Stimulated activated CD4-positive, alpha-beta T cell treated with anti-CD3 and anti-CD28 coated beads, TNF-alpha, amount 100 ng/mL, for 4 hours (primary cell): ENCODE measurements at places on chromosomes 5 and 9.

DNA sequence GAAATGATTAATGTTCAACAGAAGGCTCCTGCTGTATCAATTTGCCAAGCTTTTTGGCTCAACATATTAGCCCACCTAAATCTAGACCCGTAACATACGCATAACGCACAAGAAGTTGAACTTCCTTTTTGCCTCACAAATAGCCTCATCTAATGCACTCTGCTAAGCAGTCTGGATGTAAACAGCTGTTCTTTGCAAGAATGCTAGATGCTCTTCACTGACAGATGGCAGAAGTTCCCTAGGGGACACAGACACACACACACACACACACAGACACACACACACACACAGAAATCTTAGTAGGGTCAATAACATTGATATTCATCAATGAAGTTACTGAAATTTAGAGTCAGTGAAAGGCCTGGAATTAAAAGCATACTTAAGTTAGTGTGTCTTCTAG, 13.2 kb upstream of the PCA3 start:
- no peak for DNase-seq

GRCh38 chr9:79588488-79589223, 16.9 kb downstream of the TLE4 start:
- DNase-seq = no peak

GRCh38 chr5:22908129-22908528, 55.0 kb upstream of the CDH12 start:
- DNase-seq = no peak

- no peak for DNase-seq
Observed at GRCh38 chr5:107809201-107810034, 138.7 kb upstream of the EFNA5 start.

DNA sequence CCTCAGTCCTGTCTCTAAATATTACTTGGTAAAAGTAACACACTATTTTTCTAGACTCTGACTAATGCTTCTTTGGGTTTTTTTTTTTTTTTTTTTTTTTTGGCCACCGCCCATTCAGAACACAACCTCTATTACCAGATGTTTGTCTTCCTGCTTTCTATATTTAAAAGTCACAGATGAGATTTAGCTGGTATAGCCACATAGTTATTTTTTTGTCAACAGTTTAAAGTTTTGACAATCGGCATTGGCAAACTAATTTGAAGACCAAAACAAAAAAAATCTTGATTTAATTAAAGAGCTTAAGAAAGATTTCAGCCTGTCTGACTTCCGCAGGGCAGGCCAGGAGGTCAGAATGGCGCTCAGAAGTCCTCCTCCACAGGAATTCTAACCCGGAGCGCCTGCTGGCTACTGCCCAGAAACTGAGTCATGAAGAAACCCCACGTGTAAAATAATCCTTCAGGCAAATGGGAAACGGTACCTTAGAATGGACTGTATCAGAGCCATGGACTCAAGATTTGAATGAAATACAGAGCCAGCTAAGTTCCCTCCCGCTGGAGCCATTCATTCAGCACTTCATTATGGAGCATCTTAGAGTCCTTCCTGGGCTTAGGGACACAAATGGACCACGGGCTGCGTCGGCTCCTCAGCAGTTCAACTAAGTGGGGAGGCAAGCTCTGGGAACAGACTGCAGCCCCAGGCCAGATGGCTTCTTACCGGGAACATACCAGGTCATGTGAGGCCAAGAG, 55.6 kb downstream of the PTPDC1 start:
- no peak for DNase-seq

DNA sequence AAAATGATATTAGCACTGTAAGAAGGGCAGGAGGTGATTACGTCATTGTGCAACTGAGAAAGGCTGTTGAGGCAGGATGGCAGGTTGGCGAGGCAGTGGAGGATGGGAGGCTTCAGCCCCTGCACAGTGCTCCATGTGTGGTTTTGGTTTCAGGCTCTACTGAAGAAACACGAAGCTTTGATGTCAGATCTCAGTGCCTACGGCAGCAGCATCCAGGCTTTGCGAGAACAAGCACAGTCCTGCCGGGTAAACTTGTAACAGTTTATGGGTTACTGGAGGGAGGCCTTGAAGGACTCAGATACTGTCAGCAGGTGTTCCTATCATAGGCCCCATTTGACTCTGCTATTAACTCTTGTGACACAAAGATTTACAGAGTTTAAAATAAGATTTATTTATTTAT, 35.1 kb downstream of the SPTAN1 start:
- no peak for DNase-seq

- no peak for DNase-seq
Observed at GRCh38 chr5:150309101-150309885, 6.6 kb upstream of the ARSI start.

- no peak for DNase-seq
Observed at GRCh38 chr9:123267481-123268198, 746 bp downstream of the STRBP start.

DNA sequence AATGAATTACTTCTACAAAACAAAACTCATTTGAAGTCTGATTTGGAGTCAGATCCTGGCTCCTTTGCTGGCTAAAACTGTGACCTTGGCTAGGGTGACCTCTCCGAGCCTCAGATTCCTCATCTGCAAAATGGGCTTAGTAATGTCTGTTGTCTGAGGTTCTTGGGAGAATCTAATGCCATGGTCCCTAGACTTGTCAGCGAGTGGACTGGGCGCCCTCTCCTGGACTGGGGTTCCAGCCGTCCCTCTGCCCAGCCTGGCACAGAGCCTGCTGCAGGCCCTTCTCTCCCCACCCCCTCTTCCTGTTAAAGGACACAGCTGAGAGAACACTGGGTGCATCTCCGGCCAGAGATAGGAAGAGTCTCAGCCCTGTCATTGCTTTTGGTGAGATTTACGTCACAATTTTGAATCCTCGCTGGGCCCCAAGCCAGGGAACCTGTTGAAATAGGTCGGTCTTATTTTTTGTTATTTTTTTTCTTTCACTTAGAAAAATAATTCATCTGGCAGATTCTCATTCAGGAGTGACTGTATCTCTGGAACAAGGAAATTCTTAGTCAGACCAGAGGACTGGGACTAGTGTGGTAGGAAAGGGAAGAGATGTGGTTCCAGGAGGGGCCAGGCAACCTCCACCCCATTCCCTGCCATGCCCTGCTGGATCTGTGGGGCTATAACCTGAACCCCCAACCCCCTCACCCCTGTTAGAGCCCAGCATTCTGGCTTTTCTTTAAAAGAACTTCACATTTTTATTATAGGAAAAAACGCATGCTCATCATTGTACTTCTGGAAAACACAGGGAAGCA, 48.2 kb upstream of the RPL26L1 start:
- no peak for DNase-seq

GRCh38 chr9:32677931-32678330, 42.5 kb upstream of the TAF1L start:
- DNase-seq = no peak

DNA sequence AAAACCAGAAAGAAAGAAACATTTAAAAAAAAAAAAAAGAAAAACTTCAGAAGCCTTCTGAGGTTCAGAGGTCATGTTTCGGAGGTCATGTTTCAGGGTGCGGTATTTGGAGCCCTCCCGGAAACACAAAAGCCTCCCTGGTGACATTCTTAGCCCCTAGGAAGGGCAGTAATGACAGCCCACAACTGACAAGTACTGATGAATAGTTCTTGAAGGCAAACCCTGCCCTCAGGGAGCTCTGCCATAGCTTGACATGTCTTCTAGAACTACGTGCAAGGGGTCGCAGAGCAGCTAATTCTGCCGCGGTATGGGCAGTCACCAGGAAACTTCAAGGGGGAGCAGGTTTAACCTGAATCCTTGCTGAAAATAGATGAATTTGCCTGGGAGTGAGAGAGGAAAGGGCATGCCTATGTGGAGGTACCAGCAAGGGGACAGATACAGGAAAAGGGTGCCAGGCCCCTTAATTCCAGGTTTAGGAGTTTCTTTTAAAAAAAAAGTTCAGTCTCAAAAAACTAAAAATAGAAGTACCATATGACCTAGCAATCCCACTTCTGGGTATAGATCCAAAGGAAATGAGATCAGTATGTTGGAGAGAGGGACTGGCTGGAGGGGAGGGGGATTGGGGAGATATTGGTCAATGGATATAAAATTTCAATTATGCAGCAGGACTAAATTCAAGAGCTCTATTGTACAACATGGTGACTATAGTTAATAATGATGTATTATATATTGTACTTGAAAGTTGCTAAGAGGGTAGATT, 98.4 kb downstream of the C9orf152 start:
- DNase-seq = no peak

DNA sequence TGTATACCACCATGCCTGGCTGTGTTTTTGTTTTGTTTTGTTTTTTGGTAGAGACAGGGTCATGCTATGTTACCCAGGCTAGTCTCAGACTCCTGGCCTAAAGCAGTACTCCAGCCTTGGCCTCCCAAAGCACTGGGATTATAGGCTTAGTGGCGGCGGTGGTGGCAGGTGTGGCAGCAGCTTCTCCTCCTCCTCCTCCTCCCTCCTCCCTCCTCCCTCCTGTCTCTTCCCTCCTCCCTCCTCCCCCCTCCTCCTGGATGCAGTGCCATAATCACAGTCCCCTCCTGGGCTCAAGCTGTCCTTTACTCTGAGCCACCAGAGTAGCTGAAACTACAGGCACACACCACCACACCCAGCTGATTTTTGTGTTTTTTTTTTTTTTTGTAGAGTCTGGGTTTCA, 71.2 kb downstream of the UHRF2 start:
- no peak for DNase-seq

DNA sequence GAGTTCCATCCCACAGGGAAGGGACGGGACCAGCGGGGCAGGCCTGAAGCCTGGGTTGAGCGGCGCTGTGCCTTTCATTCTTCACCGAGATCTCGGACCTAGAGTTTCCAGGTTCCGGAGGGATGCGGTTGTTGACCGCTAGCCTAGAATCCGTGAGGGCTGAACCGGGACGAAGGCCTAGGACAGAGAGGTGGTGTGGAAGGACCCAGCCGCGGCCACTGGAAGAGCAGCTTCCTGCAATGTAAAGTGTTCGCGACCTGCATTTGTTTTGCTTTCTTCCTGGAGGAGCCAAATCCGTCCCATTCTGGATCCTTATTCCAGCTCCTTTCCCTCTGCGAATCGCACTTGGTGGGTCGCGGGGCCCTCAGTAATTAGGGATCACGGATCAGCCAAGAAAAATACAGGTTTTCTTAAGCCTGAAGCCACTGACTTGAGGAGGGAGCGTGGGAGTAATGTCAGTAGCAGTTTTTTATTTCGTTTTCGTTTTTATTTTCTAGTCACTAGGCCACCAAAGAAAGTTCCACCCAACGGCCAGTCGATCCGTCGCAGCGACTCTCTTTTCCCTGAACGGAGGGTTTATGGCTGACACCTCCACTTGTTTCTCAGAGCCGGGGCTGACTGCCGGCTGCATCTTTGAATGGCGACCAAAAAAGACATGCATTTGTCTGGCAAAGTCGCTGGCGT, 48.6 kb downstream of the ANXA2R start:
- peak; percentile 51 for DNase-seq

DNA sequence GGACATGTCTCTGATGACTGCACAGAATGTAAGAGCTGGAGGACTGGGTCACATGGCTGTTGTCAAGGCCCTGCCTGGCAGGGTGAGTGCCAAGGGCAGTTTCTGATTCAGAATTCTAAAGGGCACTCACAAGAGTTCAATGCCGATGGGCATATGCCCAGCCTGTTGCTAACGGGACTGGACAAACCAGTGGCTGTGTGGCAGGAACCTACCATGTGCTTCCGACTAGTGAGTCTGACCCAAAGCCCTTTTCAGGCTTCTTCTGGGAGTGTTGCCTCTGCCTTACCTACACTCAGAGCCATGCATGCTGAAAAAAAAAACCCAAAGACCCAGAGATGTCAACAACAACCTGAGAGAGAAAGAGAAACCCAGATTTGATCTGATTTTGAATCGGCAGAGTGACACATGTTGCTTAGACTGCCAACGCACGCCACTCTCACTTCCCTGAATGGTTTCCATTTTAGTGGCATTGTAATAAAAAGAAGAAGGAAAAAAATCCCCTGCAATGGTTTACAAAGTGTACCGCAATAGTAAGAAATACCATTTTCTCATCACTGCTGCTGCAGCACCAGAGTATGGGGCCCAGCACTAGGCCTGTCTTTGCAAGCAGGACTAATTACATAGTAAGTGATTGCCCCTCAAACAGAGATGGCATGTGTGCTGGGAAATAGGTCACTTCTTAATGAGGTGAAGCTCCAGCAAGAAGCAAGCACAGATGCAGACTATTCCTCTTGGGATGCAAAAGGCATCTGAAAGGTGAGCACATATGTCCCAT, 194.3 kb downstream of the PALM2AKAP2 start:
- no peak for DNase-seq

GRCh38 chr5:137945825-137946224, 56.6 kb downstream of the PKD2L2 start:
- no peak for DNase-seq
